Stimulated activated CD8-positive, alpha-beta memory T cell treated with anti-CD3 and anti-CD28 coated beads, Interleukin-15, amount 100 ng/mL, for 48 hours (primary cell): ENCODE measurements at places on chromosomes 5 and 9.

- no peak for DNase-seq
Measured at GRCh38 chr9:134971696-134972095, 54.0 kb upstream of the FCN1 start.

DNA sequence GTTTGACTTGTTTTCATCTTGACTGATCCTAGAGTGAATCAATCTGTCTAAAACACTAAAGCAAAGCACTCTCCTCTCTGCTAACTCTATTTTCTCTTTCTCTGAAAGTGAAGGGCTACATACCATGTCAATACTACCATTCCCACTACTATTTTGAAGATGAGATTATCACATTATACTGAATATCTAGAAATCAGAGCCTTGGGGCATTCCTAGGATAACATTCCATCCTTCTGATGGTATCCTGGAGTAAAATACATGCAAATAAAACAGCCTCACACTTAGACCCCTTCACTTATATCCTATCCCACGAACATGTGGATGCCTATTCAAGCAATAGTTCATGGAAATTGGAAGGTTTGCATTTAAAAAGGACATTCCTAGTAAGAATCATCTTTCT lies 309.3 kb upstream of the ACTBL2 start:
- DNase-seq, result no peak

- DNase-seq, result peak; percentile 79
Measured at GRCh38 chr5:178113141-178113787, at the start of gene N4BP3. Gene N4BP3, plus strand, starts transcription at chr5:178113532. Its CDS starts 6,052 bp downstream, at chr5:178119584.

GRCh38 chr5:59579101-59579823 lies 314.3 kb downstream of the PDE4D start:
- DNase-seq, result no peak

- peak; percentile 41 for DNase-seq
Measured at GRCh38 chr5:151115272-151115905, 34.6 kb upstream of the TNIP1 start.

- no peak for DNase-seq
Measured at GRCh38 chr9:113095561-113095960, 39.0 kb upstream of the ZFP37 start.

DNA sequence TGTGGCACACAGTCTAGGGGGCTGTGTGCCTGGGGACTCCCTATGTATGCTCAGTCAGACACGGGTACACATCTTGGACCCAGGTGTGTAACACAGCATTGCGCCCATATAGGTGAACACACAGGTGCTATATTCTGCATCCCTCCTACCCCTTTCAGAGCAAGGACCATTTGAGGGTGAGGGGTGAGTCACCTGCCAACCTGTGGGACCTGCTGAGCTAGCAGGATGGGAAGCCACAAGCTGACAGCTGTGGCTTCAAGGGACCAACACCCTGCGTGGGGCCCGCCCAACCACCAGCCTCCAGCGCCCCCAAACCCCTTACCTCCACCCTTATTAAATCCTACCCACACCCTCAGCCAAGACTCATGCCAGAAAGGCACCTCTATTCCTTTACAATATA lies 14.6 kb upstream of the AQP7 start:
- peak; percentile 12 for DNase-seq

DNA sequence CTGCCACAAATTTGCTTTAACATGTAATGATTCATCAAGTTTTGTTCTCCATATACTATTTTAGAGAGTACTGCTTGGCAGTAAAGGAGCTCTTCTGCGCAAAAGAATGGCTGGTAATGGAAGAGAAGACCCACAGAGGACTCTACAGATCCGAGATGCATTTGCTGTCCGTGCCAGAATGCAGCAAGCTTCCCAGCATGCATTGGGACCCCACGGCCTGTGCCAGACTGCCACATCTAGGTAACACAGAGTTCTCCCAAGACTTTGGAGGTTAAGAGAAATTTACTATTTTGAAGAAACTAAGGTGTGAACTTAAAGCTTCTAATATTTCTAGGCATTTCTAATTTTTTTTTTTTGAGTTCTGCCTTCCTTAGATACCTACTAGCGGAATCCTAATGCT lies 107.1 kb downstream of the MUSK start:
- no peak for DNase-seq

- no peak for DNase-seq
Measured at GRCh38 chr5:168020542-168021294, 270.7 kb upstream of the WWC1 start.

GRCh38 chr9:87531370-87532295 lies 34.0 kb downstream of the DAPK1 start:
- no peak for DNase-seq

GRCh38 chr9:37283730-37284325 lies 138.7 kb upstream of the GRHPR start:
- DNase-seq, result no peak

DNA sequence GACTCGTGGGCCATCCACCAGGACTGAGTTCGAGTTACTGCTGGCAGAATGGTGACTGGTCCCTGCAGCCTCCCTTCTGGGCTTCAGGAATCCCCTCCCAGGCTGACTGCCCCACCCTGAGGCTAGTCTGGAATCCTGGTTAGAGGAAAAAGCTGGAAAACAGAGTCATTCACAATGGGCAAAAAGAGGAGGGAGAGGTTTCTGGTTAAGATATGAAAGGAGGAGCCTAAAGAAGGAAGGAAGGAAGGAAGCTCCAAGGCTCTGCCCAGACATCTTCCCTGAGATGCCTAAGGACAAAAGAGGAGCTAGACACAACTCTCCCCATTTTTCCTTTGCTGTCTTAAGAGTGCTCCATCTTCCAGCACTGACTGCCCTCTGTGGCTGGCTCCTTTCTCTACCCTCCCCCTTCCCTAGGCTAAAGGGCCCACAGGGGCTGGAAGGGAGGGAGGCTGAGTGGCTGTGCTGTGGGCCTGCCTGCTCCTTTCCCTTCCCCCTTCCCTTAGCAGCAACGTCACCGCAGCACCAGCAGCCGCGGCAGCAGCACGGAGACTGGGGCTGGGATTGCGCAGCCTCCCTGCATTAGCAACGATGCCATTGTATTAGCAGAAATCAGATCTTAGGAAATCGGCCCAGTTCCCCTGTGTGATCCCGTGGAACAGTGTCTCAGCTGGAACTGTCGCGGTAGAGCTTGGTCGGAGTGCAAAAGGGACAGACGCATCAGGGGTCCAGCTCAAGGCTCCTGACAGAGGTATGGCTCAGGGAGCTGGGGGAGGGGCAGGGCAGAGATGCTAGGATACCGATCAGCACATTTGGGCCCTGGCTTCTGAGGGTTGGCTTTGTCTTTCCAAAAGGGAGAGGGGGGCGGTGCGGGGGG lies 48.7 kb downstream of the RUSC2 start:
- no peak for DNase-seq

- no peak for DNase-seq
Measured at GRCh38 chr5:80904533-80905187, 55.5 kb upstream of the RASGRF2 start.

- peak; percentile 22 for DNase-seq
Measured at GRCh38 chr5:16784843-16785791, 151.0 kb downstream of the MYO10 start.

GRCh38 chr5:69042500-69042899 lies 51.3 kb upstream of the SLC30A5 start:
- DNase-seq, result no peak

GRCh38 chr5:175103746-175104145 lies 340.2 kb downstream of the DRD1 start:
- no peak for DNase-seq

DNA sequence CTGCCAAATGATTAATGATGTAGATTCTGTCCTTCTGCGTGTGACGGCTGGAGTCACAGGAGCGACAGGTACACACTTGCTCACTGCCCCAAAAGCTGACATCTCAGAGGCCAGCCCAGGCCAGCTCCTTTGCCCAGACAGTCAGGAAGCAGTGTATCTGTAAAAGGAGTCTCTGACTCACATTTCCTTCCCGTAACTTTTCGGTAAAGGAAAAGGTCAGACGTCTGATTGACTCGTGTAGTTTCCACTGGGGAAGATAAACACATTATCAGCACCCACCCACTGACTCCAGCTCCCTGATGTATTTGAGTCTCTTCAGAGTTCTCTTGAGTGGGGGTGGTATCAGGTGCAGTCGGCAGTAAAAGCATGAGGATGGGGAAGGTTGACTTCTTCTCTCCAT lies 64.4 kb upstream of the WWC1 start:
- DNase-seq, result peak; percentile 28

DNA sequence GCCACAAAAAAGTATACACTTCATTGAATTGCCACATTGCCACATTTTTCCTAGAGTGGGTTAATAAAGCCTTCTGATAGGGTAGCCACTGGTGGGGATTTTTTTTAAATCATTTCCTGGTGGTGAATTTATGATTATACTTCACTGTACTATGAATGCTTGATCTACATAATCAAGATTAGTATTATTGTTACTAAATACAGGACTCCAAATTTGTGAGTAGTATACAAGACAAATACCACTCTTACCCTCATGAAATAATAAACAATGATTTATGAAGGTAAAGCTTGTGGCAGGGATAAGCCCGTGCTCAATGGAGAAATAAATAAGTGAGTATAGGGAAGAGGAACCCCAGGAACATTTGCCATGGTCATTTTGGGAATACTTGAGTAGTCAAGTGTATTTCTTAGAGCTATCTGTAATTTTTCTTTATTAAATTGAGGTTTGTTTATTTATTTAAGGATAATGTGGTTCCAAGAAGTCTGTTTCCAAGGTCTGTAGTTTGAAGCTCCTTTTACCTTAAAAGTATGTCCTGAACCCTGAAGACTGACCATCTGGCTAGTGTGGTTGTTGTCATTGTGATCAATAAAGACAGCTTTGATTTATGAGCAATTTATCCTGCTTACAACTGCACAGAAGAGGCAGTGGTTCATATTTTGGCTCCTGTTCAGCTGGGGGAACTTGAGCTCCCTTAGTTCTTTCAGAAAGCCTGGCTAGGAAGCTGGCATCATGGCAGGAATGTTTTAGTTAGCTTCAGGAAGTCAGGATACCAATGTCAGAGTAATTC lies 118.6 kb downstream of the ZSWIM6 start:
- no peak for DNase-seq

- no peak for DNase-seq
Measured at GRCh38 chr5:149417711-149418368, 38.7 kb upstream of the IL17B start.

DNA sequence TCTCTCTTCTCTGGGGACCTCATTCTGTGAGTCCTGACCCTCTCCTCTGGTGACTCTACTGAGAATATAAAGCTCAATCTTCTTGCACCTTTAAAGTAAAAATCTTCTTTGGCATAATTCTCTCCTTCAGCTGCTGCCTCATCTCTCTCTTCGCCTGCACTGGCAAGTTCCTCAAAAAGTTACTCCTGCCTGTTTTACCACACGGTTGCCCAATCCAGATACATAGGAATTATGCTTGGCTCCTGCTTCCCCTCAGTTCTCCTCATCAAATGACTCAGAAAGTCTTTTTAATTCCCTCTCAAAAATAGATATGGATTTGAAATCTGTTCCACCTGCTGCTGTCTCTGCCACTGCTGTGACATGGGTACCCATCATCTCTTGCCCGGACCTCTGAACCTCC lies 14.4 kb upstream of the HRCT1 start:
- DNase-seq, result no peak

- DNase-seq, result no peak
Measured at GRCh38 chr5:142357469-142358090, 32.8 kb upstream of the SPRY4 start.

DNA sequence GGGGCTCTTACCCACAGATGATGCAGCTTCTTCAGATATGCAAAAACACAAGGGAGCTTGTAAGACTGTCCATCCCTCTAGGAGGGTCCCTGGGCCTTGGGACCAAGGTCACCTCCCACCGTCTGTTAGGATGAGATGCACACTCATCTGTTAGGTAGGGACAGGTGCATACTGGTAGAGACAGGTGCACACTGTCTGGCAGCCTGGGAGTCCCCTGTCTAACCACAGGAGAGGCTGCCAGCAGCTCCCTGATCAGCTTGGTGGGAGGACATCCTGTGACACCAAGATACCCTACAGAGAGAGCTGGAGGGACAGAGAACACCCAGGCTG lies 13.2 kb downstream of the TSPAN17 start:
- no peak for DNase-seq

- DNase-seq, result no peak
Measured at GRCh38 chr5:43192558-43193180, 644 bp downstream of the NIM1K start.

DNA sequence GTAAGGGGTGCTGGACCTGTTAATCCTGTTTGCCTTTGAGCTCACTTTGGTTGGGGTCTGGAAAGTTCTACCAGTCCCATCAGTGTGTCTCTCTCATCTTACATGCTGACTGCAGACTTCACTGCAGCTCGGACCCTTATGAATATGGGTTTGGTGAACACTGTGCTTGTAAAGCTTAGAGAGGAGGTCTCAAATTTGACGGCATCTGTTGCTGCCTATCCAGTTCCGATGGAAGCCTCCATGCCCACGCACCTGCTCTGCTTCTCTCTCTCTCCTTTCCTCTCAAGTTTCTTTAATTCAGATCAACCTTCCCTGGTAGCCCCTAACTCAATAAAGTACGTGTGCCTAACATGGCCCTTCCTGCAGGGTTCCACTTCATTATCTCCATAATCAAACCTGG lies 217.9 kb downstream of the HSPA4 start:
- DNase-seq, result no peak

GRCh38 chr9:88983865-88984542 lies 7.3 kb upstream of the S1PR3 start:
- DNase-seq, result no peak

DNA sequence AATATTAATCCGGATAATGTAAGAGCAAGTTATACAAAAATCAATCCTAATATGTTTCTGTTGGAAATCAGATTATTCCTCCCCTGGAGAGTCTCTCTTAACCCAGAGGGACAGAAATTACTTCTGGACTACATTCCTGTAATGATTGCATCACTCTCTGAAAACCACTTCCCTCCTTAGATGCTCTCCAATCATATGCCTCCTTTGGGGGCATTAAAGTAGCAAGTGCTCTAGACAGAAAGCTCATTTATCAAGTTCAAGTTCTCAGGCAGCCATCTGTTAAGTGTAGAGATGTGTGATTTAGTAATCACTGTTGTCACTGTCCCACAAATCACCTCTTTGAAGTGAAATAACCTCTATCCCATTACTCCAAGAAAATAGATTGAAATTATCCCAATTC lies 247.1 kb downstream of the SLCO4C1 start:
- no peak for DNase-seq

- DNase-seq, result no peak
Measured at GRCh38 chr5:83837265-83837907, 116.7 kb upstream of the HAPLN1 start.

DNA sequence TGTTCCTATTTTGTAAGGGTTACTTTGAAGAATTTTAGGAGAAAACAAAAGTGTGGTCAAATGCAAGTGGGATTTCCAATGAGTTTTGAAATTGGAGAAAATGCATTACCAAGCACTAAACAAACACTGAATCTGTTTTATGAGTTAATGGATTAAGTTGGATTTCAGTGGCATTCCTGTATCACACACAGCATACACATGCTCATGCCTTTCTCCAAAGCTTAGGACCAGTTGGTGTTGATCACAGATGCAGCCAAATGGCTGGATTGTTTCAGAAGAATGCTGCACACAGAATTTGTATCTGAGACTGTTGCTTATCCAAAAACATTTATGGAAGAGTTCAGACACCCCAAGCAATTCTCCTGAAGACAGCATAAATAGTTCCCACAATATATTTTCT lies 611.1 kb downstream of the ACTL7B start:
- DNase-seq, result no peak

GRCh38 chr5:133953568-133954145 lies 14.8 kb downstream of the C5orf15 start:
- DNase-seq, result no peak

GRCh38 chr9:92360083-92360482 lies 34.3 kb downstream of the CENPP start:
- DNase-seq, result no peak
